ENCODE measurements at places on chromosomes 7 and 10.

- DNase-seq: no peak
Observed at GRCh38 chr7:152000191-152000590, 25.3 kb upstream of the GALNT11 start.

- peak; percentile 39 for DNase-seq
Observed at GRCh38 chr10:67815571-67816059, 22.4 kb downstream of the DNAJC12 start.

DNA sequence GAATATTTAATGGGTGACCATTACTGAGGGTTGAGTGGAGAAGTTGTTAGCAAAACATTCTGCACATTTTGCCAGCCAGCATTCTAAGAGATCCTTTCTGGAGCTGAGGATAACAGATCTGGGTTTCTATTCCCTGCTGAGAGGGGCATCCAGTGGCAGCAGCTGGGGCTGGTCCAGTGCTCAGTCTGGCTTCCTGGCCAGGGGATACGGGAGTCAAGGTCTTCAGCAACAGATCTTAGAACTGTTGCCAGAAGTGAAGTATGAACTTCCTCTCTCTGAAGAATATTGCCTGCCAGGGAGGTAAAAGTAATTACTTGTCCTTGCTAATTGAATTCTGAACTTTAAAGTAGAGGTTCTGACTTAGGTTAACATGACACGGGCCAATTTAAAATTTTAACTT is 568.4 kb downstream of the REEP3 start:
- DNase-seq: no peak

GRCh38 chr7:100632951-100633717 is 8.2 kb downstream of the TFR2 start:
- DNase-seq: peak; percentile 56

- DNase-seq: no peak
Observed at GRCh38 chr7:128827248-128827958, 2.8 kb upstream of the FLNC start.

GRCh38 chr10:78523453-78523852 is 489.8 kb downstream of the RPS24 start:
- no peak for DNase-seq

GRCh38 chr7:156169474-156170370 is 357.5 kb upstream of the SHH start:
- DNase-seq: no peak

DNA sequence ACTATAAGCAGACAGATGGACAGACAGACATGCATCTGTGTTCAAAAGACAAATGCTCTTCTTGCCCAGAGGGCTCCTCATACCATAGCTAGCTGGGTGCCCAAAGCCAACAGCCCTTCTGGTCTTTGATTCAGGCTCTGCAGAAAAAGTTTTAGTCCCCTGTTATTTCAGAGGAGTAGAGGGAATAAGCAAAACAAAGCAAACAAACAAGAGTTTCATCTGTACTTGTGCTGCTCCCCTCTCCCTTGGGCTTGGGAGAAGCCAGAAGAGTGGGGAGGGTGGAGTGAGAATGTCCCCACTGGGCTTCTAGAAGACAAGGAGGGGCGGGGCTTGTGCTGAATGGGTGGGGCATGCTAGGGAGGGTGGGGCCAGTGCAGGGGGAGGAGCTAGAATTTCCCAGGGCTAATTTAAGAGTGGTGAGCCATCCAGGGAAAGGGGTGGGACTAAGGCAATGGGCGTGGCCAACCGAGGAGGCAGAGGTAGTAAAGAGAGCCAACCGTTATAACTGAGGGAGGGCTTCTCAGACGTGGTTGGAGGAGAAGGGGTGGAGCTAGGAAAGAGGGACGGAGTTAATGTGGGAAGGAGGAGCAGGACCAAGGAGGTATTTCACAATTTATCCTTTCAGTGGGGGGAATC is 101.2 kb upstream of the MGMT start:
- peak; percentile 21 for DNase-seq

DNA sequence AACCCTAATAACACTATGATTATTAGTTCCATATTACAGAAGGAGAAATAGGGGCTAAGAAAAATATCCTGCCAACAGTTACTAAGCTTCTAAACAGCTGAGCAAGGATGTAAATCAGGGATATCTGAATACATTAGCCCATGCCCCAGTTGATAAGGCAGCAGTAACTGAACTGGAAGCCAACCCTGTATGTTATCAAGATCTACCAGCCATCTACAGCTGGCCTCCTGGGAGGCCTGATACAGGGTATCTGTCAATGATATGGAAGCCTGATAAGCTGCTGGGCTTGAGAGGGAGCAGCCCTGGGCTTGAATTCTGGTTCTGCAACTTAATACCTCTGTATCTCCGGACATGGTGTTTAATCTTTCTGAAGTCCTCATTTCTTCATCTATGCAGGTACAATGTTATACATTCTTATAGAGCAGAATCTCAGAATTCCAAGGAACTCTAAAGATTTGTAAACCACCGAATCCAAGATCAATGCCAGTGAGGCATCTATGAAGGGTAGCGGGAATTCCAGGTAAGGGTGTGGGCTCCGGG is 37.9 kb upstream of the AFAP1L2 start:
- DNase-seq: no peak

DNA sequence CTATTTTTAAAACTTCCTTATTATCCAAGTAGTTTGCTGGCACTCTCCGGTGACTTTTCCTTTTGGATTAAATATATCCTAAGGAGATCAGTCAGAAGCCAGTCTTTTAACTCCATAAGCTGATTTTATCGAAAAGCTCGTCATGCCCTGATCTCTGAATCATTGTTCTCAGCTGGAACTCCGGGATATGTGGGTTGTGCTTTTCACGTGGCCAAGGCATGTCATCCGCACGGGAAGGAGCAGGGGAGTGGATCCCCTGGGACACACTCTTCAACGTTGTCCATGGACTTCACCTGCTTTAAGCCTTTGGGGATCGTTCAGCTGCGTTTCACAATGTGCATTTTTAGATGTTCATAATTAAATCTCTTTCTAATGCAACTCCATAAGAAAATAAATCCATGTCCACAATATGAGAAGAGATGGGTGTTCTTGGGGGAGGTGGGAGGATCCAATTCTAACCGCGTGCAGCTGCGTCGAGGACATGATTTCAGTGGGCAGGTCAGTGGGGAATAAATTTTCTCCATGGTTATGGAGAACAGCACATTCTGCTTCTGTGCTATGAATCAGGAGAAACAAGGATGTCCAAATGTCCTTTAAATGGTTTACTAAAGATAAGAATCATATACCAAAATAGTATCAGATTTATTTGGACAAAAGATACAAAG is 229.5 kb upstream of the ADARB2 start:
- no peak for DNase-seq

DNA sequence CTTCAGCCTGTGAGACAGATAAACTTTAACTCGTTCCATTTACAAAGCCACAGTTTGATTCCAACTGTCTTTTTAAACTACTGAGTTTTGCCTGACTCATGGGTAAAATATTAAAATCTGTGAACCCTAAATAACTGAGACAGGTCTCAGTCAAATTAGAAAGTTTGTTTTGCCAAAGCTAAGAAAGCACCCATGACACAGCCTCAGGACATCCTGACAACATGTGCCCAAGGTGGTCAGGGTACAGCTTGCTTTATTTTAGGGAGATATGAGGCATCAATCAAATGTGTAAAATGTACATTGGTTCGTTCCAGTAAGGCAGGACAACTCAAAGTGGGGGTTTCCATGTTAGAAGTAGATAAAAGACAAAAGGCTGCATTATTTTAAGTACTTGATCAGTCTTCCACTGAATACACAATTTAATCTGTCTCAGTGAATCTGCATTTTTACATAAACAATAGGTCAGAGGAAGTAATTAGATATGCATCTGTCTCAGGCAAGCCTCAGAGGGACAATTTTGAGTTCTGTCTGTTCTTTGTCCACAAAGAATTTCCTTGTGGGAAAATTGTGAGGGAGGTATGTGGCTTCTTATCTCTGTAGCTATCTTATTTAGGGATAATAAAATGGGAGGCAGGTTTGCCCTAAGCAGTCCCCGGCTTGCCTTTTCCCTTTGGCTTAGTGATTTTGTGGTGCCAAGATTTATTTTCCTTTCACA is 11.0 kb upstream of the PIP start:
- no peak for DNase-seq

DNA sequence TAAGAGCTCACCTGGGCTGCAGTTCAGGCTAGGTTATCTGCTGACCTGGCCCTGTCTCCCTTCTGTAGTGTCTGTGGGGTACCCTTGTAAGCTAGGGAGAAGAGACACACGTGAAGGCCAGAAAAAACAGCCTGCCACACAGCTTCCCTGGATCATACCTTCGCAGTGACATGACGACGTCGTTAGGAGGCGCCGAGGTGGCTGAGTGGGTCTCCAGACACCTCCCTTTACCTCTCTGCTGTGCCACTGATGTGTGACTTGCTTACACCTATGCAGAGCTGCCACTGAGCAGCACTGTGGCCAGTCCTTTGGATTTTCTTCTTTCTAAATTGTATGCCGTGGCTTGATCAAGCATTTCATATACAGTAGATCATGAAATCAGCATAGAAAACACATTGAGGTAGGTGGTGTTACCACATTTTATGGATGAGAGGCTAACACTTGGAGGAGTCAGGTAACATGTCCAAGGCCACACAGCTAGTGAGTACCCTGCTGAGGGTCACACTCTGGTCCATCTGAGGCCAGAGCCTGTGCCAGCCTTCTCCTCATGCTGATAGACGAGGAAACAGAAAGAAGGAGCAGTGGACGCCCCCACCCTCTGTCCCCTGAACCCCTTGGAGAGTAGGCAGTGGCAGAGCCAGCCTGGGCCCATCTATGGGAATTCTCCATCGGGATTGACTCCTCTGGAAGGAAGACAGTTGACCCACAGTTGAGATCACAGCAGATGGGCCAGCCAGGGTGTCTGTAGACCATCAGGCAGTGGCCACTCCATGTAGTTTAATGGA is 23.1 kb downstream of the HTRA1 start:
- no peak for DNase-seq

DNA sequence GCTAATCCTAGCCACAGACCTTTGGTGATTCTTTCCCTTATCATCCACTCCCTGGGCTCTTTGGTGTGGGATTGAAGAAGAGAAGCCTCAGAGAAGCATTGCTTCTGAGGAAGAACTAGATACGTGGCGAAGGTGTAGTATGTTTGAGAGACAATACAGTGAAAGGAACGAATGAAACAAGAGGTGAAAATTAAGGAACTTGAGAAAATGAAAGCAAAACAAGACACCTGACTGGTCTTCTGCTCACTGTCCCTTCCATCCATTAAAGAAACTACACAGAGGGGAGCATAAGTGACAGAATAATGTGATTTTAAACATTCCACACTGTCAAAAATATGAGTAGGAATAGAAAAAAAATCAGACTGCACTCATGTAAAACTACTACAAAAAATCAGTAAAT is 219.6 kb upstream of the NPSR1 start:
- no peak for DNase-seq

GRCh38 chr7:87316846-87317552 is 28.5 kb upstream of the CROT start:
- DNase-seq: peak; percentile 24

DNA sequence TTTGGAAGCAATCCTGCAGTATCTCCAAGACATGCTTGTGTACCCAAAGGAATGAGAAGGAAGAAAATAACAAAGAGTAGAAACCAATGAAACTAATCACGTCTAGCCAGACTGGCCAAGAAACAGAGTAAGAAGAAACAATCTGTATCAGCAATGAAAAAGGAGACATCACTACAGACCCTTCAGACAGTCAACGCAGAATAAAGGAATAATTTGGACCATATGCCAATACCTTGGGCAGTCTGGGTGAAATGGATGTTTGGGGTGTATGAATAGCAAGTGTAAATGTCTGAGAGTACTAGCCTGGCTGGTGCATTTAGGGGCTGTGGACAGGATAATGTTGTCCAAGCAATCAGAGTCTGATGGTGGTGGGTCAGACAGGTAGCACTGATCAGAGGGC is 61.1 kb downstream of the SLC29A4 start:
- DNase-seq: no peak

DNA sequence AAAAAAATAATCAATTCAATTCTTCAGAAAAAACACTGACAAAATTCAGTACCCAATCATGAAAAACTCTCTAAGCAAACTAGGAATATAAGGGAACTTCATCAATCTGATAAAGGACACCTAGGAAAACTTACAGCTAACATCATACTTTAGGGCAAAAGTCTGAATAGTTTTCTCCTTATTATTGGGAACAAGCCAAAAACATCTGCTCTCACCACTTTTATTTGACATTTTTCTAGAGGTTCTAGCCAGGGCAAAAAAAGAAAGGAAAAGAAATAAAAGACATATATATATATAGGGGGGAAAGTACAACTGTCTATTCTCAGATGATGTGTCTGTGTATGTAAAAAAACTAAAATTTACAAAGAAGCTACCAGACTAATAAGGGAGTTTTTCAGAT is 19.0 kb downstream of the CDK6 start:
- no peak for DNase-seq

Data from HT-29 (cell line).